ENCODE measurements at places on chromosomes 3 and 15.

DNA sequence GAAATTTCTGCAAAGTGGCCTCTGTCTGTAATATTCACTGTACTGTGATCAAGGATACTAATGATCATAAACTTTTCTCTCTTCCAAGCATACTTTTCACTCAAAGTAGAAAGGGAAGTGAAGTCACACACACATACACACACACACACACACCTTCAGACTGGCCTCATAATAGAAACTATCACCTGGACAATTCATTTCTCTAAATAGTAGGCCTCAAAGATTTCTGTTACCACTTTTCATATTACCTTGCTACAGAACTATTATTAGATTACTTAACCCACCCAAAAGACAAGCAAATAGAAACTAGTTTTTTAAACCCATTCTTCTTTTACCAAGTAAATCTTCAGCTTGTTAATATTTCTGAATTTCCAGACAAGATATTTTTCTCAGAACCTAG is 12.2 kb downstream of the CPB1 start:
- no peak for DNase-seq

- no peak for DNase-seq
Observed at GRCh38 chr3:154538566-154539360, 108.8 kb upstream of the GPR149 start.

GRCh38 chr15:78695854-78696253 is 54.8 kb upstream of the CHRNB4 start:
- no peak for DNase-seq

DNA sequence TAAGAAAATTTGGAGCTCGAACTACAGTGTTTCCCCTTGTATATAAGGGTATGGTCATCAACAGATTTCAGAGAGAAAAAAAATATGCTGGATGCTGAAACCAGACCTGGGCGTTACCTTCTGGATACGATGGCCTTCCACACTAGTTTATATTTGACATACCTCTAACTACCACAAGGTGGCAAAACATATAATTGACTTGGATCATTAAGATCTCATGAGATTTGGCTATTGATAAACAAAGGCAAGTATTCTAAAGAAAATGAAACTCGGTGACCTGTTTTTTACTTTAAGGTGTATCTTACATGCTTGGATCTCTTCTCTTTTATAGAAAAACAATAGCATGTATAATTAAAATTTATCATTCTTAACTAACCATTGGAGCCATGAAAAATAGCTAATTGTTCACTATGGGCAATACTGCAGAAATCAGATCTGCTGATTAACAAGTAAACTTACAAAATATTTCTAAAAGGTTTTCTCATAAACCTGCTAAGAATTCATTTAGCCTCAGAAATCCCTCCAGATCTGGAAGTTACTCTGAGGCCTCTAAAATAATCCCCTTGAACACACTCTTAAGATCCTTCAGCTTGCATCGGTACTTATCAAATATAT is 300.6 kb upstream of the KCNH8 start:
- DNase-seq, result no peak

DNA sequence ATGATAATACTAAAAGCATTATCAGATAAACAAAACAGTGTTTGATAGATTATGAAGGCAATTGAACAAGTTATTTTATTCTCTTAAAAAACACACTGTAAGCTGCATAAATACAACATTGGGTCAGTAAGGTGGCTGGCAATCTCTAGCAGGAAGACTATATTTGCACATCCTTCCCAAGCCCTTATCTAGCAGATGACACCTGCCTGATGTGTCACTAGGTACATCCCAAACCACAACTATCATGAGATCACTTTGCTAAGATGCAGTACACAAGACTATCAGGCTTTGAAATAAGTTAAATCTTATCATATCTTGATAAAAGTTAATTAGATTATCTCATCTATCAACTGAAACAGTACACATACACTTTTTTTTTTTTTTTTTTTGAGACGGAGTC is 417.4 kb downstream of the MECOM start:
- DNase-seq, result no peak

DNA sequence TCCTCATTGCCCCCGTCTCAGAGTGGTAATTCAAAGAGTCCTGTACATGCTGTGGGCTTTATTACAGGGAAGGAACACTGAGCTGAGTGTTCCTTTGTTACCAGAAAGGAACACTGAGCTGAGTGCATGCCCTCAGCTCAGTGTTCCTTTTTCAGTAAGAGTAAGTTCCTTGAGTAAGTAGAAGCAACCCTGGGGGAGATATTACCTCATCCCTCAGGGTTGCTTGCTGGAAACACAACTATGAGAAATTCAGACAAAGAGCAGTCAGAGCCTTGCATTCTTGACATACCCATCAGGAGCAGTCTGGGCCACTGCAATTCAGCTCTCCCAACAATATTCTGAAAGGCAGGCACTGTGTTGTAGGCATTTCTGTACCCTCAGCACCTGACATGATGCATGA is 17.0 kb downstream of the CHRM5 start:
- no peak for DNase-seq

DNA sequence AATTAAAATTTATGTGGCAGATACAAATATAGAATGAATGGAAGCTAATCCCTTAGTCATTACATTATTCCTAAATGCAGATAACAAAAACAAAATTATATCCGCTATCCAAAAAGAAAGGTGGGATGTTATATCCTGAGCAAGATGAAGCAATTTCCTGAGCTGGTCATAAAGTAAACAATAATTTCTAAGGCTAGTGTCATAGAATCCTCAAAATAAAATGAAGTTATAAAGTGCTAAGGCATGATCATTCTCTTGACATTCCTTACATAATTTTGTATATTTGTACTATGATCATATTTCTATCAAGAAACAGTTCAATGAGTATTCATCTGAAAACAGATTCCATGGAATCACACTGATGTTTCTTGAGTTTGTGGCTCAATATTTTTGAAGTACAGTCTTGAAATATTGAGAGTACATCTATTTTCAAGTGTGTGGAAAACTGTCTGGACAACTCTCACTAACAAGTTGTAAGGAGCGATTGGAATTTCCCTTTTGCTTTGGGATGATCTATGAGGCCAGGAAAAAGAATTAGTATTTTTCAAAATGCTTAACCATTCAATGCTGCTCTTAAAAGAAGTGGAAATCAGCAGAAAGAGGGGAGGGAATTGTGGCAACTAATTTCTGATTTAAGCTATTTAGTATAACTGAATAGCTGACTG is 92.4 kb downstream of the ABI3BP start:
- no peak for DNase-seq

DNA sequence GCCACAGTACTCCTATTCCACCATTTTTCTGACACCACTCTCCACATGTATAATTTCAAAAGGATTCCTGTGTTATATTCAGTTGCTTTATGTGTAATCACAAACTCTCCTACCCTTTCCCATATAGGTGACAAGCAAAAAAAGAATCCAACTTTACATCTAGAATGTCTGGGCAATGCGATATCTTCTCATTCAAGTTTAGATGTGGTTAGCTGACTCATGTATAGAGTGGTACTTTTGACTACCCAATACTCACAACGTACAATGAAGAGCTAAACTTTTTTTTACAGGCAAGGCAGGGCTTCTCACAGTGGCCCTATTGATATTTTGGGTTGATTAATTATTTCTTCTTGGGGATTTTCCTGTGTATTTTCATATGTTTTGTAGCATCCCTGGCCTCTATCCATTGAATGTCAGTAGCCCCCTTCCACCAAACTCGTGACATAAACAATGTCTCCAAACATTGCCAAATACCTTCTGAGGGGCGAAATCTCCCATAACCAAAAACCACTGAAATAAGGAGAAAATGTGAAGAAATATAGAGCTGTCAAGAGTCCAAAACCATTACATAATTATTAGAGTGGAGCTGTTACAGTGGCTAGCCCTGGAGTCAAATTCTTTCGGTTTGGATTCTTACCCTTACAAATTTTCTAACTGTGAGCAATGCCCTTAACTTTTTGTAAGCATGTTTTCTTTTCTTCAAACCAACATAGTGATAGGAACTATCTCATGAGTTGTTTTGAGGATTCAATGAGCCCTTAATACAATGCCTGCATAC is 342.6 kb downstream of the NSUN3 start:
- no peak for DNase-seq

- DNase-seq, result no peak
Observed at GRCh38 chr3:10932596-10932995, 60.0 kb upstream of the SLC6A1 start.

GRCh38 chr15:41822957-41823356 is 4.9 kb upstream of the JMJD7 start:
- DNase-seq, result no peak

GRCh38 chr3:189298469-189299375 is 127.0 kb downstream of the TPRG1 start:
- no peak for DNase-seq

- DNase-seq, result no peak
Observed at GRCh38 chr15:70284438-70285214, 186.9 kb upstream of the TLE3 start.

GRCh38 chr15:95929232-95929846 is 401.2 kb upstream of the NR2F2 start:
- no peak for DNase-seq

GRCh38 chr15:75841626-75842025 is 1.6 kb upstream of the UBE2Q2 start:
- DNase-seq, result no peak

- DNase-seq, result no peak
Observed at GRCh38 chr15:26806151-26806550, 33.3 kb upstream of the GABRB3 start.

- DNase-seq, result no peak
Observed at GRCh38 chr3:192943393-192943792, 25.7 kb upstream of the MB21D2 start.

GRCh38 chr3:30476368-30477084 is 129.9 kb upstream of the TGFBR2 start:
- no peak for DNase-seq

DNA sequence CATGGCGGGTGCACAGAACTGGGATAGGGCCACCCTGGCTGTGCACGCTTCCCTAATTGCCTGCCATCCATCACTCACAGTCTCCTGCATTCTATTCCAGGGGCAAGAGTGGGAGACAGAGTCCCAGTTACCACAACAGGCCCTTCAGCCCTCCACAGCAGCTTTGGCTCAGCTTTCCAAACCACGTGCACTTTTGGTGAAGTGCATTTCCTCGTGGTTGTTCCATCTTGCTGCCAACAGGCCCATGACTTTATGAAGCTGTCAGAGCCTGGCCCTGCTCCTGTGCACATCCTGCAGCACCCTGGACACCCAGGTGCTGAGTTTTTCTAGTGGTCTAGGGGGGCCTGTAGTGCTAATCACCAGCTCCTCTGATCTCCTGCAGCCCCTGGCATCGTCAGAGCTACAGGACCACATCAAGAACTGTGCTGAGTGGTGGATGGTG is 110.2 kb downstream of the ADCY5 start:
- DNase-seq, result no peak

- peak; percentile 52 for DNase-seq
Observed at GRCh38 chr3:24145981-24146822, 201.1 kb downstream of the NR1D2 start.

GRCh38 chr3:182384221-182384620 is 409.1 kb upstream of the ATP11B start:
- DNase-seq, result no peak

GRCh38 chr3:51967384-51968169 is at the start of gene PCBP4:
TSS of gene PCBP4 (minus strand) at chr3:51967454. CDS start at chr3:51961240, 6,214 bp downstream.
- peak; percentile 62 for DNase-seq

- no peak for DNase-seq
Observed at GRCh38 chr3:161413127-161413854, 42.0 kb upstream of the SPTSSB start.

DNA sequence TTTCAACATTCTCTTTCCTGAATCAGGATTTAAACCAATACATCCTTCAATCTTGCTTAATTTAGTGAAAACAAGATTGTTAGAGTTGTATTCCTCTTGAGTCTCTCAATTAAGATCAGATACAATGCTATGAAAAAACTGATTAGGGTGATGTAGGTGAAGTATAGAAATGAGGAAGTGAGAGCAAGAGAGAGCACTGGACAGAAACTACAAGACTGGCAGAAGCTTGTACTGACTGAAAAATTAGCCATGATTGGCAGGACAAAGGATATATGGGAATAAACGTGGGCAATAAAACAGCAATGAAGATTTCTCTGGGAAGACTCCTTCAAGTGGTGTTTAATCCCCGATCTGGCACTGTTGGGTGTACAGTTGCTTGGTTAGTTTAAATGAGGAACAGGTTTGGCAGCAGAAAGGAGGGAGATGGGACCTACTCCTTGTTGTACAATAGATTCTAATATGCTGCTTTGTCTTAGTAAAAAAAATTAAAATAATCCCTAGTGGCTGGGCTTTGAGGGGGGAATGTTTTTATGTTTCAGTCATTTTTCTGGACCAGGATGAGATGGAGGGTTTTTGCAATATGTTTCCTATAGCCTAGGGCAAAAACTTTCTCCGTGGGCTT is 252.7 kb downstream of the SLC9A9 start:
- DNase-seq, result no peak

DNA sequence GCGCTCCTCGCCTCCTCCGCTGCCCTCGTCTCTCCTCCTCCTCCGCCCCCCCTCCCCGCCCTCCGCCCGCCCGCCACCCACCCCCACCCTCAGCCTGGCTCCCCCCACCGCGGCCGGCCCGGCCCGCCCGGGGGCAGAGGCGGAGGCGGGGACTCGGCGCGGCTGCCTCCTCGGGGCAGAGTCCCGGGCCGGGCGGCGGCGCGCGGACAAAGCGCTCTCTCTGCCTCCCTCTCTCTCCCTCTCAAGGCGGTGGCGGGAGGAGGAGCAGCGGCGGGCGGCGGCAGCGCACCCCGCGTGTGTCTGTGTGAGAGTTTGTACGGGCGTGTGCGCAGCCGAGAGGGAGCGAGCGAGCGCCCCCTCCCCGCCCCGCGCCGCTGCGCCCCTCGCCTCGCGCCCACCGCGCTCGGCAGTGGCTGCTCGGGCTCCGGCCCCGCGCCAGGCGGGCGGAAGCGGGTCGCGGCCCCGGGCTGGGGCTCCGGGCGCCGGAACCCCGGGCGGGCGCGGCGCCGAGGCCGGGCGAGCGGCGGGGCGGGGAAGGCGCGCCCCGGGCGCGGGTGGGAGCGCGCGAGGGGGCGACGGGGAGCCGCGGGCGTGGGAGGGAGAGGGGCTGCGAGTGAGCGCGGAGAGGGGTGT is at the start of gene IGF2BP2:
Gene IGF2BP2, minus strand, starts transcription at position 37 of the 633 bp plus-strand sequence. CDS start 82 bp downstream, outside the sequence.
- DNase-seq, result peak; percentile 73

- DNase-seq, result no peak
Observed at GRCh38 chr3:46835054-46835453, 28.2 kb downstream of the MYL3 start.

GRCh38 chr3:185422677-185423076 is 59.7 kb downstream of the MAP3K13 start:
- DNase-seq, result no peak

DNA sequence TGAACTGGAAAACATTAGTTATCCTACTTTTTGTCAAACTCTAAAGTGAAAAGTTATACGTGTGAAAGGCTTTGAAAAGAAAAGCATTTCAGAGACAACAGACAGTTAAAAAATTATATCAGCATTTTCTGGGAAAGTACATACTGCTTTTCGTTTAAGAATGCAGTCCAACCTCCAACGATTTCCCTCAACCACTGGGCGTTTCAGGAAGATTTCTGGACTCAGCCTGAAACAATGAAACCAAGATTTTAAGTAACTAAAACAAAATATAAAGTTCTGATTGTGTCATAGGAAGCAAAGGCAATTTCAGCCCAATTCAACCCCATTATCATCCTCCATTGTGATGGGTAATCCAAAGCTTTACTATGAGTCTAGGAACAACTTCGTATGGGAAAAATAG is 110.7 kb downstream of the PLD1 start:
- no peak for DNase-seq

Measured in PC-9 (cell line).